ENCODE measurements at places on chromosomes 11 and 22. TPM values are rescaled to one million over a fixed set of nuclear protein-coding genes. Genes with fewer than 3 reads are reported as not detected.

Gene OR2AG2
- total RNA-seq, result not detected

Gene NOX4
- 1.2 TPM for total RNA-seq

Gene CCDC89
- total RNA-seq, result not detected

Gene CYB5R2
- total RNA-seq, result 3.9 TPM

Gene KIAA1671
- total RNA-seq, result 27.0 TPM

Gene CCDC87
- total RNA-seq, result 0.13 TPM

Gene RIBC2
- not detected for total RNA-seq

GRCh38 chr22:42248995-42249394 is 21.5 kb downstream of the TCF20 start:
- H3K27me3 ChIP-seq, result no peaks in the 10 kb centered on the region
- no peak for DNase-seq
- H3K27ac ChIP-seq, result no peak overlapping the region
- no peaks in the 10 kb centered on the region for H3K36me3 ChIP-seq
- H3K4me3 ChIP-seq, result no peak overlapping the region

- no peaks in the 10 kb centered on the region for H3K4me1 ChIP-seq
- DNase-seq, result no peak
- no peaks in the 10 kb centered on the region for H3K27me3 ChIP-seq
- no peaks in the 10 kb centered on the region for H3K36me3 ChIP-seq
- no peak overlapping the region for H3K4me3 ChIP-seq
Measured at GRCh38 chr11:31408201-31408600, 38.5 kb downstream of the DNAJC24 start.

DNA sequence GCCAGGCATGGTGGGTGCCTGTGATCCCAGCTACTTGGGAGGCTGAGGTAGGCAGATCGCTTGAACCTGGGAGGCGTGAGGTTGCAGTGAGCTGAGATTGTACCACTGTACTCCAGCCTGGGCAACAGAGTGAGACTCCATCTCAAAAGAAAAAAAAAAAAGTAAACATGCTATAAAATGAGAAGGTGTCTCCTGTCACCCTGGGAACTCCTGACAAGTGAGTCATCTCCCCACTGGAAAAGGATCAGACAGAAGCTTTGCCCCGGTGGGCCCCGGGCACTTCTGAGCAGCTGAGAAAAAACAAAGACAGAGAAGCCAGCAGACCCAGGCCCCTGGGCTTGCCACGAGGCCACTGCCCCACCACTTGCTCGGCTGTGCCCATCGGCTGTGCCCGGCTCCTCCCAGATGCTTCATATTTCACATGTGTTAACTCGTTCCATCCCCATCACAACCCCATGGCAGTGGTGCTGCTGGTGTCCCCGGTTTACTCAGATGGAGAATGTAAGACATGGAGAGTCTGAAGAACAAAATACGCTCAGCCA is 22.3 kb downstream of the TTLL1 start:
- H3K27ac ChIP-seq, result no peak overlapping the region
- H3K4me1 ChIP-seq, result no peaks in the 10 kb centered on the region
- no peaks in the 10 kb centered on the region for H3K27me3 ChIP-seq
- H3K36me3 ChIP-seq, result no peaks in the 10 kb centered on the region

GRCh38 chr22:19686946-19687345 is 27.4 kb upstream of the SEPTIN5 start:
- peaks cover 3% of the 10 kb centered on the region for H3K27me3 ChIP-seq
- H3K36me3 ChIP-seq, result no peaks in the 10 kb centered on the region
- H3K4me1 ChIP-seq, result no peaks in the 10 kb centered on the region
- no peak for DNase-seq

- no peaks in the 10 kb centered on the region for H3K36me3 ChIP-seq
- H3K27ac ChIP-seq, result no peak overlapping the region
- DNase-seq, result no peak
- no peak overlapping the region for H3K4me3 ChIP-seq
Measured at GRCh38 chr11:20161923-20162744, 1.9 kb upstream of the DBX1 start.

DNA sequence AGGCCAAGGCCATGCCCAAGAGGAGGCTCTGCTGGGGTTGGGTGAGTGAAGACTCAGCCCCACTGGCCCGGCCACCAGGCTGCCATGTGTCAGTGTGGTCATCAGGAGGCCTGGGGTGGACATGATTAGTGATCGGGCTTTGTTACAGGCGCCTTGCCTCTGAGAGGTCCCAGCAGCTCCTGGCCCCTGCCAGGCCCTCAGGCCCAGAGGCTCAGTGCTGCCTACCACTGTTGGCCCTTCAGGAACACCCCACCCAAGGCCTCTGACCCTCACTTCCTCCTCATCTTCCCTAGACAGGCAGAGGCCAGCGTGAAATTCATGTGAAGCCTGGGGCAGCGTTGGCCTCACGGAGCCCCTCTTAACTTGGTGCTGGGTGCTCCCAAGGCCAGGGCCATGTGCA is 2.2 kb downstream of the MRPL23 start:
- no peaks in the 10 kb centered on the region for H3K36me3 ChIP-seq
- no peaks in the 10 kb centered on the region for H3K27me3 ChIP-seq
- H3K27ac ChIP-seq, result no peak overlapping the region
- peak; percentile 10 for DNase-seq
- H3K4me1 ChIP-seq, result no peaks in the 10 kb centered on the region
- no peak overlapping the region for H3K4me3 ChIP-seq

- no peaks in the 10 kb centered on the region for H3K27me3 ChIP-seq
- no peaks in the 10 kb centered on the region for H3K4me1 ChIP-seq
- H3K36me3 ChIP-seq, result no peaks in the 10 kb centered on the region
Measured at GRCh38 chr22:22924369-22925145, 36.9 kb downstream of the IGLL5 start.

DNA sequence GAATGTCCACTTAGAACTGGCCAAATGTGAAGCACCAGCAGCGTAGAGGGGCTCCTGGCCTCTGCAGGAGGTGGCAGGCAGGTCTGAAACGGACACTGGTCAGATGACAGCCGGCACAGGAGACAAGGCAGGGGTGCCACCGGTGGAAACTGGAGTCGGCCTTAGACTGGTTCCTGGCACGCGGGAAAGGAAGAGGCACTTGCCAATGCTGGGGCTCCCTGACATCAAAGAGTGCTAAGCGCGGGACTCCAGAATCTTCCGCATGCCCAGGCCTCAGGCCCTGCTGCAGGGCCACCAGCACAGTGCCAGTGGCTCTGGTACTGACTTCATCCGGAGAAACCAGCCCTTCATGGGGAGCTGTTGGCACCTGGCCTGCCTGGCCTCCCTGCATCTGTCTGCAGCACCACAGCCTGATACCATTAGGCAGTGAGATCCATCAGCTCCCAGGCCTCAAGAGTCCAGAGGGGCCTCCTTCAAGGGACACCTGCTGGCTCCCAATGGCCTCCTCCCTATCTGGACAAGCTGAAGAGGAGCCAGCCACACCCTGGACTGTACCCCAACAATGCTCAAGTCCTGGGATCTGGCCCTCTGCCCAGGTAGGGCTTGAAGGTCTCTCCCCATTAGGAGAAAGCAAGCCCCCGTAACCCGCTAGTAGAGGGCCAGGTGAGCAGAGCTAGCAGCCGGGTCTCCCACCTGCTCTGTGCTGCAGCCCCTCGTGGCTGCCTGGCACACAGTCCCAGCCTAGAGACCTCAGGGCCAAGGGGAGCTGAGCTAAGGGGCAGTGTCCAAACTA is 29.7 kb upstream of the GNB1L start:
- no peaks in the 10 kb centered on the region for H3K27me3 ChIP-seq
- H3K27ac ChIP-seq, result no peak overlapping the region
- no peaks in the 10 kb centered on the region for H3K36me3 ChIP-seq
- no peak overlapping the region for H3K4me3 ChIP-seq
- DNase-seq, result no peak

- no peak overlapping the region for H3K4me3 ChIP-seq
- H3K27ac ChIP-seq, result no peak overlapping the region
- peaks cover 9% of the 10 kb centered on the region for H3K4me1 ChIP-seq
- peaks cover 2% of the 10 kb centered on the region for H3K27me3 ChIP-seq
- no peaks in the 10 kb centered on the region for H3K36me3 ChIP-seq
- no peak for DNase-seq
Measured at GRCh38 chr22:27473533-27473932, 328.0 kb downstream of the MN1 start.
